ENCODE measurements at places on chromosomes 3 and 15. TPM values are rescaled to one million over a fixed set of nuclear protein-coding genes. Genes with fewer than 3 reads are reported as not detected.
A peak's percentile ranks its signal among the peaks of the same experiment; 100 is the strongest.

DNA sequence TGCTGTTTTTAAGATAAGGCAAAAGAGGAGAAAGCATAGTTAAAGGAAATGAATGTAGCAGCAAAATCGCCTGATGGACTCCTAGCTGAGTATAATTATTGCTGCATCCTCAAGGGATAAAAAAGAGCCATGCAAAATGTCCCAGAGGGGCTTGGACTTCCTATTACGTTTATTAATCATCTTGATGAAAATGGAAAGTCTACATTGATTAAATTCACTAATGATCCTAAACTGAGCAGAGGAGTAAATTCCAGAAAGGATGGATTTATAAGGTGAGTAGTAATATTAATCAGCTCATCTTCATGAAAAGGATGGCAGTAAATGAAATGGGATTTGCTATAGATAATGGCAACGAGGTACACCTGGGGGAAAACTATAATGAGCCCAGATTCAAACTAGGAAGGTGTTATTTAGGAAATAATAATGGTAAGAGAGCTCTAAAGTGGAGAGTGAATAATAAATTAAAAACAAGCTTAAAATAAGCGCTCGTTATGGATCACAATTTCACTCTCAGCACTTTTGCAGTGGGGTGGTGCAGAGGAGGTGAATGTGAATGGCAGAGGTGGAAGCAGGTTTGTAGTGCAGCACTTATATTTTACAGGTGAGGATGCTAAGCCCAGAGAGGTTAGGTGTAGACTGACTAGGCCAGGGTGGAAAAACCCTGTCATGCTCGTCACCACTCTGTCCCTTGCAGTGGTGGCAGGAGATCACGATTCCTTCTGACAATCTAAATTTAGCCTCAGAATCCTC, 22.3 kb downstream of the IL5RA start:
- H3K36me3 ChIP-seq: no peaks in the 10 kb centered on the region
- no peak for DNase-seq
- no peak overlapping the region for H3K4me3 ChIP-seq
- no peaks in the 10 kb centered on the region for H3K27me3 ChIP-seq
- H3K4me1 ChIP-seq: no peaks in the 10 kb centered on the region

DNA sequence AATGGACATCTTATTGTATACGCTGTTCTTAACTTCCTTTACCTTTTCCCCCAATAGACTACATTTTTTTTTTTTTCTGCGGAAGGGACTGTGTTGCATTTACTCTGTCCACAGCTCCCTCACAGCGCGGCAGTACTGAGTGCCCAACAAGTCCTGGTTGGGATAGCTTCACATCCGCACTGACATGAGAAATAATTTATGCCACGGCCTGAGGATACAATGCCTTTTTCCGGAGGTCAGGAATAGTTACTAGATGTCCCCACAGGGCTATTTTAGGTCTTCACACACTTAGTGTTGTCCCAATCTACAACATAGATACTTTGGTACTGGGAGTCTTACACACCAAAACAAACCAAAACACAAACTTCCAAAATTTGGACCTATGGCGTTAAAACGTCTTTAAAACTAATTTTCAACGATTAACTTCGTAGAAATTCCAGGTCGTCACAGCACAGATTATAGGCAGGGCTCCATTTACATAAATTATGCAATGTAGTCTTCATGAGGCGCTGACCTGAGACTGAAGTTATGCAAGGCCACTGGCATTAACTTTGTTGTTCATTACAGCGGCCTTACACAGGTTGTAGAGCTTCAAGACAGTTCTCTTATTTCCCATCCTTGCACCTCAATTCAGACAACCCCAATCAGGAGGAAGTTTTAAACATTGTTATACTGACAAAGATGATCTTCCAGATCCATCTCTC, 989 bp upstream of the PPIB start:
- no peak for DNase-seq
- peak overlapping the region; percentile 67 for H3K4me3 ChIP-seq
- no peaks in the 10 kb centered on the region for H3K27me3 ChIP-seq
- peaks cover 10% of the 10 kb centered on the region for H3K4me1 ChIP-seq

- no peak overlapping the region for H3K4me3 ChIP-seq
- no peaks in the 10 kb centered on the region for H3K36me3 ChIP-seq
- H3K27me3 ChIP-seq: no peaks in the 10 kb centered on the region
- no peak overlapping the region for H3K27ac ChIP-seq
- H3K4me1 ChIP-seq: no peaks in the 10 kb centered on the region
Measured at GRCh38 chr15:80920271-80920699, 69.3 kb downstream of the MESD start.

DNA sequence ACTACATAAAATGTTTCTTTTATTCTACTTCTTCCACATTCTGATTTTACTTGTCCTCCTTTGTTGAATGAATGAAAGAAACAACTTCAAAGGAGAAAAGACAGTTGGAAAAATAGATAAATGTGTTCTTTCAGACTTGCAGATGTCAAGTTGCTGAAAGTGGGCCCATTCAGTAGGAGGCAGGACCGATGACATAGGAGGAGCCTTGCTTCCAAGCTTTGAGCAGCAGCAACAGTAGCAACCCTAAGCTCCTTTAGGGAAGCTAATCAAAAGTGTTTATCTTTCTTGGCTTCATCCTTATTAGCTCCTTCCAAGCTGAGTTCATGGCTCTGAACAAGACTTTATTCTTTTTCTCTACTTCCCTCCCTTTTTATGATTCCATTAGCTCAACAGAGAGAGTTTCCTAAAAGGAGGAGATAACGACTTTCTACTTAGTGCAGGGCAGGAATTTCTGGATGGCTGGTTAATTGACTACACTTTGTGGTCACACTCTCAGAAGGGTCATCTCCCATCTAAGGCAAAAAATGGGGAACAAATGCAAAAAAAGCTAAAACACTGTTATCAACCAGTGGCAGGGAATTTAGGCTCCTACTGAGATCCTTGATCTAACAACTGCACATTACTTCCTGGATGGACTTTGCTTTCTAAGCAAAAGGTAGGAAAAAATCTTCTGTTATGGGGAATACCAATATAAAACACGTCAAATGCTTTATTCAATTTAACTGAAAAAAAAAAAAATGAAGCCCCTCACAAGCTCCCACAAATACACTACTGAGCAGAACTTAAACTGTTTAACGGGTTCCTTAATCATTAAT, 4.8 kb downstream of the MORC1 start:
- no peak overlapping the region for H3K27ac ChIP-seq
- no peak overlapping the region for H3K4me3 ChIP-seq
- no peaks in the 10 kb centered on the region for H3K4me1 ChIP-seq
- no peaks in the 10 kb centered on the region for H3K27me3 ChIP-seq
- no peak for DNase-seq
- no peaks in the 10 kb centered on the region for H3K36me3 ChIP-seq

ARRDC4 gene
- total RNA-seq: 13.9 TPM

COLQ gene
- total RNA-seq: 1.9 TPM

DNA sequence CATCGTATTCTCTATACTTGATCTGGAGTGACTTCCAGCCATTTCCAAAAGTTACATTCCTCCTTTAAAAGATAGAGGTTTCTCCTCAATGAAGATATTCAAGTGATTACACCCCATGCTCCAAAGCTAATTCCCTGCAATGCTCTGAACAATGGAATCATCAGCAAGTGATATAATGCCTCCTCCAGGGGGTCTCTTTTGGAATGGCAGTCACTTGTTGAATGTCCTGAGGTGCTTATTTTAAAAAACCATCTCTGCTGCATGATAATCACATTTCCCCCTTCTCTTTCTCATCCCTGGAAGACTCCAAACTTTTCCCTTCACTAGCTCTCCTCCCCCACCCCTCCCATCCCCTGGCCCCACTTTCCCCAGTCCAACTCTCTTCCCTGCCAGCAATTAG, 2.6 kb downstream of the LHFPL4 start:
- no peaks in the 10 kb centered on the region for H3K36me3 ChIP-seq
- no peaks in the 10 kb centered on the region for H3K4me1 ChIP-seq
- no peak overlapping the region for H3K27ac ChIP-seq

GRCh38 chr3:113266738-113267137, 55.4 kb downstream of the BOC start:
- no peak for DNase-seq
- no peaks in the 10 kb centered on the region for H3K4me1 ChIP-seq

GRCh38 chr3:154522036-154522602, 92.1 kb upstream of the GPR149 start:
- no peaks in the 10 kb centered on the region for H3K36me3 ChIP-seq
- no peak overlapping the region for H3K27ac ChIP-seq
- DNase-seq: no peak
- H3K4me3 ChIP-seq: no peak overlapping the region
- H3K4me1 ChIP-seq: no peaks in the 10 kb centered on the region

DNA sequence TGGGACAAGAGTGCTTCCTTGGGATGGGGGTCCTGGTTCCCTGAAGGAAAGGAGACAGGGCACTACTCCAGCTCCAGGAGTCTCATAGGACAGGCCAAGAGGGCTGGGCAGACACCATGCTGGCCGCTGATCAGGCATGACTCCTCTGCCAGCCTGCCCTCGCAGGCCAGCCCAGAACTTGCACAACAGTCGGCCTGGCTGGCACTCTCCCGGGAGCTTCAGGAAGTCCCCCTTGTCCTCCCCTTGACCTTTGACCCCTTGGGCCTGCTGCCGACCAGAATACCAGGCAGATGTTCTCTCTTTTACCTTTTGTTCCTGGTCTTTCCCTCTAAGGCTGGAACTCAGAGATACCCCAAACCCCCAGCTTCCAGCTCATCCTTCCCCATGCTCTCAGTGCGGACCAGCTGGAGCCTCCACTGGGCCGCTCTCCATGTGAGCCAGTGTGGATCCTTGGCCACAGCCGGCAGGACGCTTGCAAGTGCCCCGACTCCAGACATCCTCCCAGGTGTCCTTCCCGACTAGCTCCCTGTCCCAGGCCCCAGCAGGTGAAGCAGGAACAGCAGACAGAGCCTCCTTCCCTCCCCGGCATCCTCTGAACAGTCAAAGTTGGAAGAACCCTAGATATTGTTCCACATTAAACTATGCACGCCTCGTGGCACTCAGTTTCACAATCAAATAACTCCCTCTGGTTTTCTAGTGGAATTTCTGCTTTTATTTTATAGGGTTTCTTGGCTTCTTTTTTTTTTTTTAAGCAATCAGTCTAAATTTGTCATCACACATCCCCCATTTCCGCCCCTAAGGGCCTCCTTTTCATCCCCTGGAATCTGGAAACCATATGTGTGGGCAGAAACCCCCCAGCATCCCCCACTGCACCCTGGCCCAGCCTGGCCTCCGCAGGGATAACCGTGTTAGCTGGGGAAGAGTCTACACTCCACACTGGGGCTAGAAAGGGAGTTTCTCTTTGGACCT, 15.7 kb downstream of the VPS18 start:
- DNase-seq: no peak
- no peaks in the 10 kb centered on the region for H3K27me3 ChIP-seq
- H3K4me3 ChIP-seq: no peak overlapping the region
- H3K36me3 ChIP-seq: no peaks in the 10 kb centered on the region
- H3K27ac ChIP-seq: peak overlapping the region; percentile 48

DNA sequence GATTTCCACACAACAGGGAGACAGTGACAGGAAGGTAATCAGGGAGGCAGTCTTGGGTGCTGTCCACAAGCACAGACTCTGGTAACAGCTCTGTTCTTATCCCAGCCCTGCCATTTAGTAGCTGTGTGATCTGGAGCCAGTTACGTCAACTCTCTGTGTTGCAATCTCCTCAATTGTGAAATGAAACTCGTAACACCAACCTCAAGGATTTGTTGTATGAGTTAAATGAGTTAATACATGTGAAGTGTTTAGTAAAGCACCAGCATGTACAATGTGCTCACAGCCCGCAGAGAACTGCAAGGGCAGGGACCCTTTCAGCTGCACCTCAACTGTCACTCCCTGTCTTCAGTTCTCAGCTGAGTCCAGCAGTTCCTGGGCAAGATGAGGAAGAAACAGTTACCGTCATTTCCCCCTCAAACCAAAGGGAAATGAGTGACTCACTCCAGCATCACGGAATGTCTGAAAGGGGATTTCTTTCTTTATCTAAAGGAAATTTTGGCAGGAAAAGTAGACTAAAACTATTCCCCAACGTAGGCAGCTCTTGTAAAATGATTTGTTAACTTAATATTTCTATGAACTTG, 39.9 kb upstream of the MB21D2 start:
- DNase-seq: no peak
- H3K4me1 ChIP-seq: no peaks in the 10 kb centered on the region
- H3K4me3 ChIP-seq: no peak overlapping the region
- no peaks in the 10 kb centered on the region for H3K36me3 ChIP-seq

DNA sequence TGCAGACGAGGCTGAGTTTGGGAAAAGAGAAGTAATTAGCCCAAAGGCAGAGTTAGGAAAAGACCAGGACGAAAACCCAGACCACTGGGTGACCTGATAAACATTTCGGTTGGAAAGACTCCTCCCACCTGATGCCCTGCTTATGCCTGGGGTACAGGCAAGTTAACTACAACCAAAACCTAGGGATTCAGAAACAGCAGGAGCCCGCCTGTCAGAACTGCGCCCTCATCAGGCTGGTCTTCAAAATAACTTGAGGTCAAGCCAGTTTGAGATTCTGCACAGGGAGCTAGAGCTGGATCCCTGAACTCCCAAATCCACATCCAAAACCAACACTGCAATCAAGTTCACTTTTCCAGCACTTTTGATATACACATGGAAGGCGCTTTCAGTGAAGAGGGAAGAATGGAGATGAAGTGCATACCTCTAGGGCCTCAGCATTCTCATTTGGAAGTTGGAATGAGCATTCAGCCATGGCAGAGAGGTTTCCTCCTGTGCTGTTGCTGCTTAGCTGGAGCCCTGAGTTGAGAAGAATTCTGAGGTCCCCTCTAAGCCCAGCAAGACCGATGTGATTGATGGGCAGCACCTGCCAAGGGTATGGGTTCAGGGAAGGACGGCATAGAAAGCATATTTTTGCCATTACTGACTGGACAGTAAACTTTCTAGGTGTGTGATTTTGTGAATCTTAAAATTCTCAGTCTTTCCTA, 11.6 kb downstream of the TSEN2 start:
- H3K36me3 ChIP-seq: peaks cover 10% of the 10 kb centered on the region
- no peak overlapping the region for H3K27ac ChIP-seq
- no peaks in the 10 kb centered on the region for H3K4me1 ChIP-seq
- no peak for DNase-seq
- H3K4me3 ChIP-seq: no peak overlapping the region

Measured in breast epithelium (tissue), 4 donors.